ENCODE measurements at places on chromosomes 1 and 21.

- DNase-seq, result no peak
Observed at GRCh38 chr1:26945138-26945537, 15.1 kb downstream of the KDF1 start.

DNA sequence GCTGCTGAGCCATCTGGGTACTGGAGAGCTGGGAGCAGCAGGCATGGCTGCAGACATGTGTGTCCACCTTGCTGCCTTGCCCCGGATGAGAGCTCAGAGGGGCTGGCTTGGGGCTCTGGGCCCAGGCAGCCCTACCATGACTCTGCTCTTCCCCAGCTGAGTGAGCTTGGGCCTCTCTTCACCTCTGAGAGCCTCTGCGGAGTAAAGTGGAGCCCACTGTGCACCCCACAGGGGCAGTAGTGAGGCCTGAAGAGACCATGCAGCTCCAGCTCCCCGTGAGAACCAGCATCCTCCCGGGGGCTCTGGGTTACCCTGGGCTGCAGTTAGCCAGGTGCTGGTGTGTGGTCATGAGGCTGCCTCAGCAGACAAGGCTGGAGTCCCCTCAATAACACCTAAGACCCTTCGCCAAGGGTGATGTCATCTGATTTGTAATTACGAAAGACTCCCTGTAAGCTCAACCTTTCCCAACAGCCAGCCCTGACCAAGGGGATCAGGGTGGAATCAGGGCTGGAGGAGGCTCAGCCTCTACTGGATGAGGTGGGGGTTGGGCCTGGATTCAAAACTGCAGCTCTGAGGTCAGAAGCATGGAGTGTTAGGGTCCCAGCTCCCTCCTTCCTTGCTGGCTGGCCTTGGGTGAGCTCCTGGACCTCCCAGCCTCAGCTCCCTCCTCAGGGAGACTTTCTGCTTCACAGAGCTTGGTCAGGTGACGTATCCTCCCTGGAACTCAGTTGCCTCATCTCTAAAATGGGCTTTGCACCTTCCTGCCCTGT lies 308.0 kb downstream of the MATN1 start:
- no peak for DNase-seq

- DNase-seq, result no peak
Observed at GRCh38 chr1:203619091-203619780, 7.4 kb upstream of the ATP2B4 start.

GRCh38 chr21:31072533-31072932 lies 34.3 kb upstream of the KRTAP19-8 start:
- DNase-seq, result no peak

DNA sequence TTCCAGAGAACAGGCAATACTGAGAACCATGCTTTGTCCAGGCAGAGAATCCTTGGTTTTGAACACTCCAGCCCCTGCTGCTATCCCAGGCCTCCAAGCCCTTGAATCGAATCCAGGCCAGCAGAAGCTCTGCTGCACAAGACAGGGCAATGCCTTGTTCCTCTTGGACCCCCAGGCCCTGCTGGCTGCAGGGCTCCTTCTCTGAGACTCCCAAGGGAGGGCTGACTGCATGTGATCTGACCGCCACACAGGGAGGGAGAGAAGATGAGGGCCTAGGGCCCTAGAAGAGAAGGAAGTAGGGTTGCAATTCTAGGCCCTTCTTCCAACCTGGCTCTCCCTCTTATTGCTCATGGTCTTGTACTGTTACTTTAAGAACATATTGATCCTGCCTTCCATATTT lies 160.6 kb upstream of the EDN2 start:
- no peak for DNase-seq

DNA sequence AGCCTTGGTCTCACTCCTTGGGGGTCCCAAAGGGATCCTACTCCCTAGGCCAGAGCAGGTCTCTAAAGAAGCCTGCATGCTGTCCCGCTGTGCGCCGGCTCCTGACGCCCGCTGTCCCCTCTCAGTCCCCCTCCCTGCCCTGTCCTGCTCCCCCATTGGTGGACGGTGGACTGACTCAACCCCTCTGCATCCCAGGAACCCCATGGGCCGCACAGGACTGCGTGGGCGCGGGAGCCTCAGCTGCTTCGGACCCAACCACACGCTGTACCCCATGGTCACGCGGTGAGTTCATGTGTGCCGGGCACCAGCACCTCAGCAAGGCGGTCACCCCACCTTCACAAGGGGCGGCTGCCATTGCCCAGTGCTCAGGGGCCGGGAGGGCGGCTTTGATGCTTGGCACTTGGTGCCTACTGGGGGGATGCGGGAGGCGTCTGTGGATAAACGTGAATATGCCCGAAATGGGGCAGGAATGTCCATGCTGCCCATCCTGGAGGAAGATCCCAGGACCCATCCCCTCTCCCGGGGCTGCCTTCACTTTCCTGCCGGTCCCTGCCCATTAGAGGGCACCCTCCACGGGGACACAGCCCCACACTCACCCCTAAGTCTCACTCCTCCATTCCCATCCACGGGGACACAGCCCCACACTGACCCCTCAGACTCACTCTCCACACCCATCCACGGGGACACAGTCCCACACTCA lies 20.2 kb upstream of the LRRC3 start:
- DNase-seq, result peak; percentile 0

GRCh38 chr1:39501666-39502065 lies 10.2 kb downstream of the BMP8A start:
- DNase-seq, result no peak

GRCh38 chr1:199272628-199273086 lies 633.8 kb downstream of the PTPRC start:
- no peak for DNase-seq

DNA sequence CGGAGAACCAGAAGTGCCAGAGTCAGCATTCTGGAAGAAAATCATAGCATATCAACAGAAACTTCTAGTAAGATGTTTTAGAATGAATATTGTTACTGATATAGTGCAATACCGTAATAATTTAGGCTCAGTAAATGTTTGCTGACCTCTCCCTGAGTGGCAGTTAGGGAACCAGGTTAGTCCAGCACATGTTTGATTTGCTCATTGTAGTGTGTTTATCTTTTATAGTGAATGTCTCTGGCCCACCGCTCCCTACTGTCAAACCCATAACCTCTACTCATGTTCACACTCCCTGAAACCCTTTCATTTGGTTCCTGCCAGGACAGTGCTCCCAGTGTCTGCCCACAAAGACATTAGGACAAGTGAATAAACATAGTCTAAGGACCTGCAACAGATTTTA lies 102.7 kb downstream of the ZP4 start:
- no peak for DNase-seq

DNA sequence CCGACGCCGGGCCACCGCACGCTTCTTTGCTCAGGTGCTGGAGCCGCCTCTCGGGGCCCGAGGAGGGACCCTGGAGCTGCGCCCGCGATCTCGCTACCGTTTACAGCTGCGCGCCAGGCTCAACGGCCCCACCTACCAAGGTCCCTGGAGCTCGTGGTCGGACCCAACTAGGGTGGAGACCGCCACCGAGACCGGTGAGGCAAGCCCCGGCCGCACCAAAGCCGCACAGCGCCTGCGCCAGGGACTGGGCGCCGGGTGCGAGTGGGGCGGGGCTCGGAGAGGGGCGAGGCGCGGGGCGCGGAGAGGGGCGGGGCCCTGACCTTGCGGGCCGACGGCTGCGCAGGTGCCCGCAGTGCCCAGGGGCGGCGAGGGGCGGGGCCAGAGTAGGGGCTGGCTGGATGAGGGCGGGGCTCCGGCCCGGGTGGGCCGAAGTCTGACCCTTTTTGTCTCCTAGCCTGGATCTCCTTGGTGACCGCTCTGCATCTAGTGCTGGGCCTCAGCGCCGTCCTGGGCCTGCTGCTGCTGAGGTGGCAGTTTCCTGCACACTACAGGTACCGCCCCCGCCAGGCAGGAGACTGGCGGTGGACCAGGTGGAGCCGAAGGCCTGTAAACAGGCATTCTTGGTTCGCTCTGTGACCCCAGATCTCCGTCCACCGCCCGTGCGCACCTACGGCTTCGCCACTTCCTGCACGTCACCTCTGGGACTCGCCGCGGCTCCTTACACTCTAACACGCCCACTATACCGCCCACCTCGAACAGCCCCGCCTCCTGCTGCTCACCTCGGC lies 9.8 kb upstream of the CDC20 start:
- peak; percentile 61 for DNase-seq

Data from stimulated activated naive CD8-positive, alpha-beta T cell treated with anti-CD3 and anti-CD28 coated beads, Interleukin-15, Interleukin-2, amounts not matched to agents 100 U/mL and 50 U/mL, for 24 hours (primary cell).